ENCODE measurements at places on chromosomes 4 and X.

- DNase-seq: no peak
Observed at GRCh38 chrX:136021160-136021559, 35.9 kb downstream of the SLC9A6 start.

- DNase-seq: no peak
Observed at GRCh38 chr4:31674313-31674947, 954.3 kb downstream of the PCDH7 start.

- DNase-seq: no peak
Observed at GRCh38 chr4:57211131-57211530, 100.9 kb upstream of the IGFBP7 start.

DNA sequence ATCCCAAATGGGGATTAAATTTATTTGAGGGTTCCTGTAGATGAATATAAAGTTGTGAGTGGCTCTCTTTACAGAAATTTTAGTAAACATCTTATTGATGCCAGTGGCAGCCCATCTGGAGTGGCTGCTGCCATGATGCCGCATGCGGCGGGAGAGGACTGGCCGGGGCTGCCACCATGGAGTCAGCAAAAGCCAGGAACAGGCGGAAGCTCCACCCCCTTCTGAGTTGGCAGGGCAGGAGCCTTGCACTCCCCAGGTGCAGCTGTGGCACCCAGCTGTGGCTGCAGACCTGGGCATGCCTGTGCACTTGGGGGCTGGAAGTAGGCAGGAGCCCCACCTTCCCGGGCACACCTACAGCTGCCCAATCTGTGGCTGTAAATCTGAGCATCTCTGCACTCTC, 92.3 kb downstream of the KCNIP4 start:
- no peak for DNase-seq

- no peak for DNase-seq
Observed at GRCh38 chr4:140240237-140240636, 86.3 kb upstream of the MAML3 start.

GRCh38 chrX:50483283-50483682, 12.7 kb upstream of the DGKK start:
- no peak for DNase-seq

DNA sequence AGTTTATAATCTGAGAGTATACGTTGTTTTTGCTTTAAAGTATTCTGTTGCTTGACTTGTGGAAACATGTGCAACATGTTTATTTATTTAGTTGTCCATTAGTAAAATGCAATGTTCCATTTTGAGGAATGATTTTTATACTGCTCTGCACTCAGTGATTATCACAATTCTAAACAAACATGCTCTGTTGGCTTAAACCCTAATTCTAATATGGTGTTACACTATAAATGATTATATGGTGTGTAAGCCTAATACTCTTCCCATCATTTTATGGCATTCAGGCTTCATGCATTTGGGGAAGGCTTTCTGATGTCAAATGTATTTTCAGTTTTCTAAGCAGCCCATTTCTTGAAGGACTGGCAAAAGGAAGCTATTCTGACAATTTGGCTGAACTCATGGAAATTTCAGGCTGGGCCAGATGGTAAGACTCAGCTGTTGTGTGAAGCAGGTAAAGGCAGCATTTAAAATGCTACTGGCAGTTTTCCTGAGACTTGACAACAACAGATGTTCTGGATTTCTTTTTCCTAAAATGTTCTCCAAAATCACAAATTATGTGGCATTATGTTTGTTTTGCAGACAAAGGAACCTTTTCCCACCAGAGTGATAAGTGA, 336.7 kb upstream of the GNPDA2 start:
- no peak for DNase-seq

DNA sequence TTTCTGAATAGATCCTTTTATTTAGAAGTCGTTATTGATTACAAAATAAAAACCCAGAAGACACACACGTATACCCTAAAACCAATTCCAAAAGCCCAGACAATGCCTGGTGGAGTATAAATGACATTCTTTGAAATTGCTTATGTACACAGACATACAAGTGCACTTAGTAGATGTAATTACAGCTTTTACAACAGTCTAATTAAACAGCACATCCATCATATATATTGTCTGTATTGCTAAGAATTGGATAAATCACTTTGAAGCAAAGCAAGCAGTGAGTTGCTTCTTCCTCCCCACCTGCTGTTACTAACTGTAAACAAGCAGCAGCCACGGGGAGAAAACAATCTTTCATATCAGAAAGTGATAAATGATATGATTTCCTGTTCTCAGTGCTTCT, 645.7 kb downstream of the TLL1 start:
- no peak for DNase-seq

GRCh38 chr4:23888421-23889319, 1.2 kb downstream of the PPARGC1A start:
- no peak for DNase-seq

- DNase-seq: no peak
Observed at GRCh38 chr4:138275963-138276621, 33.9 kb upstream of the SLC7A11 start.

DNA sequence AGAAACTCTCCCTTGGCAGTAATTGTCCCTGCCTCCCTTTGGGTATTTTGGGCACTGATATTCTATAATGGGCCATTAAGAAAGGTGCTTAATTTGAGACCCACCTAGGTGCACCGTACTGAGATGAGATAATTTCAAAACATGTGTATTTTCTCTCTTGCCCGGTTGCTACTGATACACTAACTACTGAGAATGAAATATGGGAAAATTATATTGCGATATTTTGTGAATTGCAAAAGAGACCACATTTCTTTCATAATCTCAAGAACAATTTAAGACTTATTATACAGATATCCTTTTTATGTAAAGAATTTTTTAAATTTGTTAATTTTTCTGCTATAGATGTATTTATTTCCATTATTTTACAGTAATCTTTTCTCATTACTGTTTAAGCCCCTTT, 284.9 kb downstream of the ADGRL3 start:
- DNase-seq: no peak

- DNase-seq: no peak
Observed at GRCh38 chr4:115272594-115272993, 159.2 kb upstream of the NDST4 start.

DNA sequence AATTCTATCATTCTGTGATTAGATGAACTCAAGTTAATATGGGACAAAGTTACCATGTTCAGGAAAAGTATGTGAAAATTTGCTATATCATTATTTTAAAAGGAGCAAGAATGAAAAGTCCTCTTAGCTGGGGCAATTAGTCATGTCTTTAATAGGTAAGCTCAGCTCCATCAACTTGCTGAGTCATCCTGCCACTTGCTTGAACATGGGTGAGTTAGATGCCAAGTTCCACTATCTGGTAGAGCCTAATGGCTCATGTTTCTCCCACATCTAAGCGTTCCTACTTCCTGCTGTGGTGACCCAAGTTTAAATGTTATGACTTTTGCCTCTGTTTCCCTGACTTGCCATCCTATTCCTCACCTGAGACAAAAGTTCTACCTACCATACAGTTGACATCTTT, 276.8 kb downstream of the ZNF674 start:
- no peak for DNase-seq

GRCh38 chr4:97984545-97985131, 158.6 kb downstream of the STPG2 start:
- no peak for DNase-seq

GRCh38 chr4:81919223-81919622, 447.5 kb upstream of the RASGEF1B start:
- no peak for DNase-seq

- no peak for DNase-seq
Observed at GRCh38 chrX:136879001-136879687, 1.4 kb downstream of the RBMX start.

DNA sequence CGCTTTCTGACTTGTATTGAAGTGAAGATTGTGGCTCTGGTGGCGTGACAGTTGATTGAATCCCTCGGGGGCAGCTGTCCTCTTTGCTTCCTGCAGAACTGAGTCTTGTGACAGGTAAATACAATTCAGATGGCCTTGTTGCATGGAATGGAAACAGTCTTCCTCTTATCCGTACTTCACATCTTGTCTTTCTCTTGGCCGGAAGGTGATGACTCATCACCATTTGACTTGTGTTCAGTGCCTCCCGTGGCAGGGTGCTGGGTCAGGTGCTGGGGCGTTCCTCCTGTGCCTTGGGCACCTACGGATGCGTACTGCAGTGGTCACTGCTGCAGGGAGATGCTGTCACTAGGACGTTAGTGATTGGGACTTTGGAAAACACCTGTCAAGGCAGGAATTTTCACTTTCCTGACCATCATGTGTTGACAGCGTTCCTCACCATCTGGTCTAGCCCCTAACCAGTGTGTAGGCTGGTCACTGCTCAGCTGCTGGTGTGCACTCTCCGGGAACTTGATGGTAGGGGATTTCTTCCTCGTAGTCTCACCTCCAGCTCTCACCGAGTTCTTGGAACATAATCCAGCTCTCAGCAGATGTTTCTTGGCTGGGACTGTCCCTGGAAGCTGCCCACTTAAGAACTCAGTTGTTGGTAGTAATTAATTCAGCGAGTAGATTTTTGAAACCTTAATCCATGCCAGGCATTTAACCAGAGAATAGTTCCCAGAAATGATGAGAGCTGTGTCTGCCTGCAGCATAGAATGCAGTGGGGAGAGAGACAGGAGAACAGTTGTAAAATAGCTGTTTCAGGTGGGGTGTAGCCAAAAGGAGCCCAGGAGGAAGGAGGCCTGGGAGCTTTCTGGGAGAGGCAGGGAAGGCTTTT, 7.2 kb downstream of the TBC1D14 start:
- DNase-seq: peak; percentile 77

DNA sequence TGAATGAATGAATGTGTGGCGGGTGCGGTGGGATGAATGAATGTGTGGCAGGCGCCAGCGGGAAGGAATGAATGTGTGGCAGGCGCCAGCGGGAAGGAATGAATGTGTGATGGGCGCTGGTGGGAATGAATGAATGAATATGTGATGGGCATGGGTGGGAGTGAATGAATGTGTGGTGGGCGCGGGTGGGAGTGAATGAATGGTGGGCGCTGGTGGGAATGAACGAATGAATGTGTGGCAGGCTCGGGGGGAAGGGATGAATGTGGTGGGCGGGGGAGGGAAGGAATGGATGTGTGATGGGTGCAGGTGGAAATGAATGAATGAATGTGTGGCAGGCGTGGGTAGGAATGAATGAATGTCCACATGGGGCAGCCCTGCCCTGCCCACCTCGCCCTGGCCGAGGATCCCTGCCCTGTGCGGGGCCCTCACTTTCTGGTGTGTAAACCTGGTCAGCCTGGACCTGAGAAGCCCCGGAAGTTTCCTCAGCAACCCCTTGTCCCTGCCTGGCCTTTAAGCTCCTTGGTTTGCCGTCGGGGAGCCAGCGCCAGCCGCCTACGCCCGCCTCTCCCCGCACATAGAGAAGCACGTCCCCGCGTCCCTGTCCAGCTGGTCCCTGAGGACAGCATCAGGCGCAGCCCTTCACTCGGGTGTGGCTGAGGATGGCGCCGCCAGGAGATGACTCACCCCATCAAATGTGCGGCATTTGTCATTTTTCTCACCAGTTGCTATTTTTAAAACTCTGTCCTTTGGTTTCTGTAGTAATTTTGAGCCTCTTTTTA, 112.8 kb upstream of the LRPAP1 start:
- no peak for DNase-seq

DNA sequence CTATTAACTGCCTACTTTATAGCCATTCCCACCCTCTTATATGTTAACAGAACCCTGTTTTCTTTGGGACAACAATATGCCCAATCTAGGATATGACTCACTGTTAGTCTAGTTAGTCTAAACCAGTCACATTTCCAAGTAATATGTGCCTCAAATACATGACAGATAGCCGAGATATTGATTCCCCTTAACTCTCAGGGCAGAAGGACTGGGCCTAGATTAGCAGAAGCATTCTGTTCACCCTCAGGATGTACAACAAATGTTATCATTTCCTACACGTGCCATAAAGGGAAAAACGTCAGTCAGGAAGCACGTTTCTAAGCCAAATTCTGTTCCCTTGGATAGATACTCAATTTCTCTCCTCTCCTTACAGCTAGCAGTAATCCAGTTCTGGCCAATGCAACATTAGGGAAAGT, 114.1 kb downstream of the SLC10A7 start:
- DNase-seq: no peak

DNA sequence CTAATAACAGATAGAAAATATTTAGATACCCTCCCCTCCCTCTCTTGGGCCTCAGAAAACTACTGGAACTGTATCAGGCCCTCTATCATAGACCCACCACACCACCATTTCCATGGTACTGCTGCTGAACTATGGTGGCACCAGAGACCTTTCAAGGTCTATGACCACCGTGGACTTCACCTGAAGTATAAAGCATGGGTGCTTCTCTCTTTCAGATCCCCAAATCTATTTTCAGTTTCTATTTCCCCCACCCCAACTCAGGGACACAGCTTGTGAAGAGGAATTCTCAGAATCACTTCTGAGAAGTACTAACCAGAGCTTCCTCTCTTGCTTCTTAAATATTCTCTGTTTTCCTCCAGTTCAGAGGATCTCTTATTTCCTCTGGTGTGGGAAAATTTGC, 840.8 kb upstream of the HTR2C start:
- no peak for DNase-seq

- DNase-seq: no peak
Observed at GRCh38 chr4:156803056-156803455, 168.5 kb downstream of the PDGFC start.

GRCh38 chrX:71941776-71942175, 31.1 kb downstream of the NHSL2 start:
- DNase-seq: no peak

DNA sequence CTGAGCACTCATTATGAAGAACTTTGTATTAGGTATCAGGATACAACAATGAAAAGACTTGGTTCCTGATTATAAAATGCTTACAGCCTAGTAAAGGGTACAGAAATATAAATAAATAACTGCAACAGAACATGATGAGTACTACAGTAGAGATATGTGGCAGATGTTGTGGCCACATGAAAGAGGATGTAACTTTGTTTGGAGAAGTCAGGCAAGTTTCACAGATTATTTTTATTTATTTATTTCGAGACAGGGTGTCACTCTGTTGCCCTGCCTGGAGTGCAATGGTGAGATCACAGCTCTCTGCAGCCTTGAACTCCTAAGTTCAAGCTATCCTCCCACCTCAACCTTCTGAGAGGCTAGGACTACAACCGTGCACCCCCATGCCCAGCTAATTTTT, 15.8 kb upstream of the UBE2K start:
- no peak for DNase-seq

GRCh38 chr4:147754037-147754445, 22.2 kb downstream of the ARHGAP10 start:
- no peak for DNase-seq

- DNase-seq: peak; percentile 13
Observed at GRCh38 chr4:663046-663437, 11.0 kb downstream of the ATP5ME start.

DNA sequence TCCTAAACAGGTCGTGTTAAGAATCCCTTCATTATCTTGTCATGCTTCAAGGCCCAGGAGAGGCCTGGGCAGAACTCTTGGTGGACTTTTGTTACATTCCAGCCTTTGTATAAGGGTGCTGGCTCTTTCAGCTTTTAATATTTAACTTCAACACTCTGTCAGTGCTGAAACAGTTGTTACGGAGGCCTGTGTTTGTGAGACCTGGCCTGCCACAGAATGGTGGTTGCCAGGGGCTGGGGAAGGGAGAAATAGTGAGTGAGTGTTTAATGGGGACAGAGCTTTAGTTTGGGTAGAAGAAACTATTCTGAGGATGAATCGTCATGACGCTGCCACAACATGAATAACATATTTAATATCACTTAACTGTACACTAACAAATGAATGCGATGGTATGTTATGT, 1027.6 kb upstream of the PRKX start:
- no peak for DNase-seq

GRCh38 chrX:32524385-32524784, 687.0 kb downstream of the DMD start:
- no peak for DNase-seq

- no peak for DNase-seq
Observed at GRCh38 chr4:2036866-2037265, 22.3 kb upstream of the NAT8L start.
